A549 treated with Hydrocortisone at 1 μM for 4 hours (cell line): ENCODE measurements at places on chromosomes 12 and 14. TPM values are rescaled to one million over a fixed set of nuclear protein-coding genes. Genes with fewer than 3 reads are reported as not detected.

Gene TAS2R30
- total RNA-seq, result 0.05 to 0.06 TPM in 2 of 5 replicates, not detected in the others

Gene OTOGL
- not detected in 5 replicates for total RNA-seq

Gene OR6C3
- not detected in 5 replicates for total RNA-seq

Gene SLC2A14
- total RNA-seq, result 0.35 to 0.63 TPM (median 0.39 TPM) in 5 replicates

Gene SERPINA3
- 11.8 to 16.1 TPM (median 13.4 TPM) in 5 replicates for total RNA-seq

Gene PLEK2
- 16.6 to 20.6 TPM (median 19.6 TPM) in 5 replicates for total RNA-seq

Gene GABARAPL1
- 31.7 to 40.9 TPM (median 39.1 TPM) in 5 replicates for total RNA-seq

Gene CD163
- total RNA-seq, result 0.03 to 0.05 TPM (median 0.03 TPM) in 3 of 5 replicates, not detected in the others

Gene RD3L
- total RNA-seq, result not detected in 5 replicates

Gene SCN8A
- total RNA-seq, result 1.00 to 1.7 TPM (median 1.5 TPM) in 5 replicates

Gene NDUFA12
- total RNA-seq, result 136 to 151 TPM (median 145 TPM) in 5 replicates

Gene SLC24A4
- 0.06 to 0.22 TPM (median 0.20 TPM) in 5 replicates for total RNA-seq

Gene BHLHE41
- total RNA-seq, result 0.53 to 1.5 TPM (median 0.69 TPM) in 5 replicates

Gene TMEM253
- 0.35 to 1.0 TPM (median 0.81 TPM) in 5 replicates for total RNA-seq

Gene JPH4
- total RNA-seq, result 0.06 to 0.10 TPM (median 0.08 TPM) in 5 replicates

Gene P2RX2
- not detected in 5 replicates for total RNA-seq

Gene A2M
- total RNA-seq, result 0.13 to 0.29 TPM (median 0.14 TPM) in 4 of 5 replicates, not detected in the other

Gene CYP27B1
- 2.0 to 3.3 TPM (median 2.2 TPM) in 5 replicates for total RNA-seq

Gene TMEM233
- 0.03 to 0.10 TPM in 2 of 5 replicates, not detected in the others for total RNA-seq
